NCI-H1092 (cell line): ENCODE measurements at places on chromosomes 4 and X.

DNA sequence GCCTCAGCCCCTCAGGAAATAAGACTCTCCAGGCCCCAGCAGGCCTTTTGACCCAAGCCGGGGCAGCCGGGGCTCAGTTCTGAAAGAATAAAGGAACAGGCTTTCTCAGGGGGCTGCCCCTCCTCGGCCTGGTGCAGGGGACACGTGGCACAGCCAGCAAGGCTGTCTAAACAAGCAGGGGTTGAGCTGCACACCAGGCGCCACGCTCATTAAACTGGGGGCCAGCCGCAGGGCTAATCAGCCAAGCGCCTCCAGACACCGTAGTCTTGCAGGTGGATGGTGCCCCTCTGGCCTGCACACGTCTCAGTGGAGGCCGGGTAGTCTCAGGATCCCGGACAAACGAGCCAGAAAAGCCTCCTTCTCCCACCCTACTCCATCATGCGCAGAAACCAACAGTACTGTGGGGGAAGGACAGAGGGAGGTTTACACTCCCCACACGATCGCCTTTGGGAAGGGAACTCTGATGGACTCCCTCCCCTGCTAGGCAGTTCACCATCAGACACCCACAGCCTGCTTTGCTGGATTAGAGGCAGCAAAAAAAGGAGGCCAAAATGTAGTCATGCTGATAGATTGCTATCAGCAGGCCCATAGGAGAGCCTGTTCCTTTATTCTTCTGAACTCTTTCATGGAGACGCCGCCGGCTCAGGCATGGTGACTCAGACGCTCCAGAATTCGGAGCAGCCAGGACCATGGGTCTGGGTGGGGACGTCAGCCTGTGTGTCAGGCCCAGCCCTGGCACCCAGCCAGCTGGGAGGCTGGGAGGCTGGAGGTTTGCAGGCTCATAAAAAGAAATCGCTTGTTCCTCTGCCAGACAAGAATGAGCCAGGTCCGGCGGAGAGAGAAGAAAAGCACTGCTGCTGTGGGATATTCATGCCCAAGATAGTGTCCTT, 342.4 kb downstream of the BCOR start:
- DNase-seq: peak; percentile 38

GRCh38 chr4:13765539-13765938, 138.0 kb upstream of the BOD1L1 start:
- DNase-seq: no peak

- no peak for DNase-seq
Observed at GRCh38 chrX:50719614-50720013, 94.4 kb downstream of the SHROOM4 start.

GRCh38 chrX:70769659-70770227, 138.8 kb downstream of the TEX11 start:
- DNase-seq: no peak

DNA sequence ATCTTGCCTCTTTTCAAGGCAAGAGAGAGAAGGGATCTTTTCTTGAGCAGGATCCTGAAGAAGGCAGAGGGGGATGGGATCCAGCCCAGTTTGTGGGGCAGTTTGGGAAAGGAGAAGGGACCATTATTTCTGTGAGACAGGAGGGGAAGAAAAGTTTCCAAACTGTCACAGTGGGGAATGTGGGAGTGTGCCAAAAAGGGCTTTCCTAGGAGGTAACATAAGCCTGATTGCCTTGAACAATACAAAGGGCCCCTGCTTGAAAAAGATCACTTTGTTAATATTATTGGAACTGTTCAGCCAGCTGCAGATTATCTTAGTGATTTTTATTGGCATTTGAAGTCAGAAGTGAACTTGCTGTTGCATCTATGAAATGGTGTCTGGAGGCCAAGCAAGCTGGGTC, 55.2 kb downstream of the MTM1 start:
- no peak for DNase-seq

- no peak for DNase-seq
Observed at GRCh38 chrX:50877310-50877709, 33.2 kb upstream of the BMP15 start.

GRCh38 chrX:149908308-149908707, 21.1 kb upstream of the HSFX4 start:
- DNase-seq: no peak

GRCh38 chr4:138053641-138054301, 188.4 kb downstream of the SLC7A11 start:
- DNase-seq: no peak

DNA sequence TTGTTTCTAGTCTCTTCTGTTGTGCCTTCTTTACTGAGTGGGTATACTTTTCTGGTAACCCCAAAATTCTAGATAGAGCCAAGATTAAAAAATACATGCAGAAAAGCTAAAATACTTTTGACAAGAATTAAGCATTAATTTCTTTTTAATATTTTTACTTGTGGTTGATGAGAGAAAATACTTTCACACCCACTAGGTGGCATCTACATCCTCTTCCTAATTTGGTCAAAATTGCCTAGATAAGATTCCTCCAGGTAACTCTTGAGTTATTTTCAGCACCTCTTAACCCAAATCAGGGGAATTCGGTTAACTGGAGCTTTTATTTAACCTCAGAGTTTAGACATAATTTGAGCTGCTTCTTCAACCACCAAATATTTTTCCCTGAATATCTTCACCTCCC, 28.4 kb upstream of the COX7B2 start:
- no peak for DNase-seq

GRCh38 chrX:2577844-2578466, 77.2 kb upstream of the DHRSX start:
- DNase-seq: no peak

DNA sequence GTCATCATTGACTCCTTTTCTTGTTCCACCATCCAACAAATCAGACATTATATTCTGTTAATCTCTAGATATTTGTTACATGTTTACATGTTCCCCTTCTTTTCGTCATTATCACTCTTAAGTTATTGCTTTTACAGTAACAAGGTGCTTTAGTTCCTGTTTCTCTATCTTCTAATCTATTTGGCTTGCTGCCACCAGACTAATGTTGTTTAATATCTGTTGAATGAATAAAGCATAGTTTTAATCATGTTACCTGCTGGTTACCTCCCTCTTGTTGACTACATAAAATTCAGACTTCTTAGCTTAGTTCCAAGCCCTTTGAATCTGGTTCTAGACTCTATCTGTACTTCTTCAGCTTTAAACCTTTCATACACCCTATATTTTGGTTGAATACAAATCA, 129.8 kb upstream of the TRIM2 start:
- no peak for DNase-seq

DNA sequence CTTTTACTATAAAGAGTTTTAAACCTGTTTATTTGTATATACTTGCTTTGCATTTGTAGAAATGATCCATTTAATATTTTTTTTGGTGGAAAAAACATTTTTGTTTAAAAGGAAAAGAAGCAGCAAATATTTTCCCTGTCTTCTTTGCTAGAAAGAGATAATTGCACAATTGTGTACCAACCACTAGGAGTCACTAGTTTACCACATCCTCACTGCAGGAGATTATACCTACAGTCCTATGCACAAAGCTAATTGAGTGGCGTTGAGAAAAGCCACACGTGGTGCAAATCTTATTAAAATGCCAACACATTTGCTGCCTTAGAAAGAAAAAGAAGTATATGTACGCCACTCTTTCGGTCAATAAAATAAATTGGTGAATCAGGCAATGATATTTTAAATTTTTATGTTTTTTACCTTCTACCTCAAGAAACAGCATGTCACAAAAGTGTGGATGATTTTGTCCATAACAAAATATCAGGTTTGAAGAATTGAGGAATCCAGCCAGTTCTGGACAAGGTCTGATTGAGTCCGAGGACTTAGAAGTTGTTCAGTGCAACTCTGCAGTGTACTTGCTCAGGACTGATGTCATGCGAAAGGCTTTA, 102.9 kb downstream of the GRXCR1 start:
- DNase-seq: peak; percentile 42

GRCh38 chr4:59979061-59979460, 1221.1 kb upstream of the ADGRL3 start:
- no peak for DNase-seq

- DNase-seq: no peak
Observed at GRCh38 chr4:148090503-148091476, 351.4 kb downstream of the NR3C2 start.

GRCh38 chr4:30380404-30380998, 339.7 kb upstream of the PCDH7 start:
- peak; percentile 7 for DNase-seq

DNA sequence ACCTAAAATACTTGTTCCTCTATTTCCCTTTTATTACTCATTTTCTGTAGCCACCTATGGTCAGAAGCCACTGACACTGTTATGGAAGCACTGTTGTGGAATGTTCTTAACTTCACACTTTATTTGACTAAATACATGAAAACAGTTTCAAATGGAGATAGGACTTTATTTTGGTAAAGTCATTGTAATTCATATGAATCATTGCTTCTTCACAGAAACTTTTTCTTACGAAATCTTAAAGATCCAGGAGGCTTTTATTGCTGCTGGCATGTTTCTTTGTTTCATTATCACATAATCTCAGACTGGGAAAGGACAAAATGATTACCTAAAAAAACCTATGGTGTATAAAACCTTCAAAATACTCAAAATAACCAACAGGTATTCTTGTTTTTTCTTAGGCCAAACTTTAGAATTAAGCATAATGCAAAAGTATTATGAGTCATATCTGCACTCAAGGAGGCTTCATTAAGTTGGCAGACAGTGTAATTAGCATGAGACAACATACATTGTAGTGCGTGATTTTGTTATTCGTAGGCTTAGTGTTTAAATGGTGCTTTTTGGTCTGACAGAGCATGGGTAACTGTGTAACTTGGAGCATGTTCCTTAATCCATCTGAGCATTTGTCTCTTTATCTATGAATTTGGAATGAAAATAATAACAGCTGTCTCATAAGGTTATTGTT, 58.0 kb downstream of the SH3BGRL start:
- no peak for DNase-seq

- DNase-seq: no peak
Observed at GRCh38 chrX:35829501-35829900, 31.4 kb downstream of the MAGEB16 start.

GRCh38 chrX:137575596-137576255, 9.8 kb downstream of the ZIC3 start:
- DNase-seq: no peak

DNA sequence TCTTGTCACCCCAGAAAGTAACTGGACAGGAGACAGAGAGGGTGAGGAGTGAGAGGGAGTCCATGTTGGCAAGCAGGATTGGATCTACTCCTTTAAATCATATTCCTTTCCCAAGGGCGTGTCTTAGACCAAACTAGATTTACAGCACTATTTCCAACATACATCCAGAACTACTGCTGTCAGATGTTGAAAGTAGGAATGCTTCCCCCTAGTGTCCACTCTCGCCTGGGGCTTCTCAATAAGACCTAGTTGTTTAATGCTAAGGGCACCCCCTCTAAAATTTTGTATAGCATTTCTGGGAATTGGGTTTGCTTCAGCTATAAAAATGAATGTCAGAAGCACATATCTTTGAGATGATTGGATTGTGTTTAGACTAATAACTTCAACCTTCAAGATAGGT, 13.3 kb downstream of the OFD1 start:
- no peak for DNase-seq

DNA sequence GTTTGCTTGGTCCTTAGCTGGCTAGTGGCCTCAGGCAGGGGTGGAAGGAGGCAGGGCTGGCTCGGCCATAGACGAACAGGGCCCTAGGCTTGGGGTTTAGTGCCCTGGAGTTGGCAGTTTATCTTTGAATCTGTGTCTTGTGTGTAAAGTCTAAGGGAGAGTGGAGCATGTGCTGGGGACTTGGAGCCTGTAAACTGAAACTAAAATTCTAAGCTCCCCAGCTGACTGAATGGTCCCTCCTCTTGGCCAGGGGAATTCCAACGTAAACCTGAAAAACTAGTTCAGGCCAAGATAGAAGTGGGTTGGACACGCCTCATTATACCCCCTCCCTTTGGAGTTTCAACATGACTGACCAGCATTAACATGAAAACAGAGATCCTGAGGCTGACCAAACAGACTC, 46.1 kb upstream of the GPR78 start:
- DNase-seq: no peak

- DNase-seq: no peak
Observed at GRCh38 chrX:32597777-32598176, 613.6 kb downstream of the DMD start.

DNA sequence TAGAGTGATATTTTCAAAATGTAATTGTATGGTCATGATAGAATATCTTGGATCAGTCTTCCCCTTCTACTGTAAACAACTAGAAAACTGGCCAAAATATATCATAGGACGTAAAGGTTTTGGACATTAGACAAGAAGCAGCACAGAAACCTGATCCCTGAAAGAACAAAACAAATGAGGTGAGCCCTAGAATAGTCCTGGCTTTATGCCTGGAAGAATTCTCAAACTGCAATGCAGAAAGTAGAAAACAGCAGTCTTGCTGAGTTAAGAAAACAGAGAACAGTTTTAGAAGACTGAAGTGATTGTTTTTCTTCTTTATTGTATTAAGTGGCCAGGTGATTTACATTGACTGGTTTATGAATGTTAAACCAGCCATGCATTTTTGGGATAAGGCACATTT, 19.5 kb downstream of the NSUN7 start:
- no peak for DNase-seq

- DNase-seq: no peak
Observed at GRCh38 chr4:139454111-139455045, at the start of gene RAB33B. RAB33B (plus strand) TSS chr4:139454121; CDS start chr4:139454196, 75 bp downstream.

DNA sequence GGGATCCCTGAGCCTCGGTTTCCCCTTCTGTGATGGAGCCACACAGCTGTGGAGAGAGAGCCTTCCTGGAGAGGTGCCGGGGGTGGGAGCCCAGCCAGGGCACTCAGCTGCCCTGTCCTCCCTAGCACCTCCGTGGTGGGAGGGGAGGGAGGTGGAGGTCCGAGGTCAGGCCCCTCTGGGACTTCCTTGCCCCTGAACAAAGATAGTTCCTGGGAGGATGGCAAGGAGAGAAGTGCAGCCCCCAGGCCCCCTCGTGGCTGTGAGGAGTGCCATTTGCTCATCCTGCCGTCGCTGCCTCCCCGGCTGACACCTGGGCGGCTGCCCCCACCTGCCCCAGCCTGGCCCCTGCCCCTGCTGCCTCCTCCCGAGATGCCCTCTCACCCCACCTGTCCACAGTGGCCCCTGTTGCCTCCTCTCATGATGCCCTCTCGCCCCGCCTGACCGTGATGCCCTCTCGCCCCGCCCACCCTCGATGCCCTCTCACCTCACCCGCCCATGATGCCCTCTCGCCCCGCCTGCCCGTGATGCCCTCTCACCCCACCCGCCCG, 12.7 kb downstream of the DOK7 start:
- DNase-seq: no peak

DNA sequence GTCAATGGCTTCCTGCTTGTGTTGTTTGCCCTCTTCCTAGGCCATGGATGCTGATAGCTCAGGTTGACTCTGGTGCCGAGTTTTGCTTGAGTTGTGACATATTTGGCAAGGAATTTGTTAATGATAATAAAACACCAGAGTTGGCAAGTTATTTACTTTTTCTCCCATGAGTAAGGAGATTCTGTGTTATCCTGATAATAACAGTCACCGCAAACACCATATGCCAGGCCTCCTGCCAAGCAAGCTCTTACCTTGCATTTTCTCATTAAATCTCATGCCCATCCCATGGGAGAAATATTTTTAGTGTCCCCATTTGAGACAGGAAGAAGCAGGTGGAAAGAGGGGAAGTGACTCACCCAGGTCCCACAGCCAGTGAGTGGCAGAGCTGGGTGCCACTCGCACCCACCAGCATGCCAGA, 67.4 kb upstream of the CLCN4 start:
- DNase-seq: peak; percentile 32
